Thymus (tissue), 14 donors: ENCODE measurements at places on chromosomes 7 and 10. TPM values are rescaled to one million over a fixed set of nuclear protein-coding genes. Genes with fewer than 3 reads are reported as not detected.

- H3K4me3 ChIP-seq: no peak overlapping the region
- DNase-seq: no peak
- no peaks in the 10 kb centered on the region for H3K27me3 ChIP-seq
- H3K36me3 ChIP-seq: no peaks in the 10 kb centered on the region
Measured at GRCh38 chr10:129541200-129541599, 74.2 kb downstream of the MGMT start.

DNA sequence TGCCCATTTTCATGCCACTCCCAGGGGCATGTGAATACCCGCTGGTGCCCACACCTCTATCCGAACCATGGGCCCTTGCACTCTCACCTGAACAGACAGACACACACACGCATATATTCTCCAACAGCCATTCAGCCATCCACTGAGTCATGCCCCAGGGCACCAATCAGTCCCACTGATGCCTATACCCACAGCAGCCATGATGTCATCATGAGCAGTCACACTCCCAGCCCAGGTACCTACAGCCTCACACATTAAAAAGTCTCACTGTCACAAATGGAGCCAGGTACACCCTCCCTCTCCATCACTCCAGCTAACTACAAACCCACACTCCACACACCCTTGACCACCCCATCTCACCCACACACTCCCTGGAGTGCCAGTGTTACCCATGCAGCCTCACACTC, 12.2 kb downstream of the VSIR start:
- peaks cover 4% of the 10 kb centered on the region for H3K36me3 ChIP-seq
- peaks cover 56% of the 10 kb centered on the region for H3K4me1 ChIP-seq
- no peak overlapping the region for H3K27ac ChIP-seq
- DNase-seq: no peak
- no peaks in the 10 kb centered on the region for H3K27me3 ChIP-seq

DNA sequence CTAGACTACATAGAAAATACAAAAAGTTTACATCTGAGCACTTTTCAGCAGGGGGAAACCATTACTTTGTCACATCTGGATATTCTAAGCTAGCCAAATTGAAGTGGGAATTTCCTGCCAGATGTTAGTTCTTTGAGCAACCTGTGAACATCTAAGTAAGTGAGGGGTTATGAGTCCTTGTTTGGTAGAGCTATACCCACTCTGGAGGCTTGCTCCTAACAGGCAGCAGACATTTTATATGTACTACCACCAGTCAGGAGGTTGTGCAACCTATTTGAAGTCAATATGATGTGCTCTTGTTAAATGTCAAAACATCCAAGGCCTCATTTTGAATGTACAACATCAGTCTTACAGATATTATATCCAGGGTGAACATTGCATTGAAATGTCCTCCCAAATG, 143.3 kb upstream of the KAT6B start:
- no peaks in the 10 kb centered on the region for H3K36me3 ChIP-seq
- H3K27ac ChIP-seq: no peak overlapping the region
- no peak overlapping the region for H3K4me3 ChIP-seq
- DNase-seq: no peak

DNA sequence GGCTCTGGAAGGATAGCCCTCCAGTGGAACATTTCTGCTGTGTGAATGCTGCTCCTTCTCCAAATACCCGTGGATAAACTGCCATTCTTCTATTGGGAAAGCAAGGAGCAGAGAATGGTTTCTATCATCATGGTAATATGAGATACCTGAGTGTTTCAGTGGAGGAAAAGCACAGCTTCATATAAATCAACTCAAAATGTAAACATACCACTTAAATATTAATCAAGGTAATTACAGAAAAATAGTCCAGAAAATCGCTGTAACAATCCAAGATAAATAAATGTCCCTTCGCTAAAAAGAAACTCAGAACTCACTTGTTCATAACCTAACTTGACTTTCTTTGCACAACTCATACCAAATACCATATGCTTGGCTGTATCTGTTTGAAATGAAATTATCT, 635.8 kb downstream of the PARD3 start:
- no peak overlapping the region for H3K4me3 ChIP-seq
- no peak overlapping the region for H3K27ac ChIP-seq
- no peaks in the 10 kb centered on the region for H3K36me3 ChIP-seq
- no peak for DNase-seq
- no peaks in the 10 kb centered on the region for H3K27me3 ChIP-seq

DNA sequence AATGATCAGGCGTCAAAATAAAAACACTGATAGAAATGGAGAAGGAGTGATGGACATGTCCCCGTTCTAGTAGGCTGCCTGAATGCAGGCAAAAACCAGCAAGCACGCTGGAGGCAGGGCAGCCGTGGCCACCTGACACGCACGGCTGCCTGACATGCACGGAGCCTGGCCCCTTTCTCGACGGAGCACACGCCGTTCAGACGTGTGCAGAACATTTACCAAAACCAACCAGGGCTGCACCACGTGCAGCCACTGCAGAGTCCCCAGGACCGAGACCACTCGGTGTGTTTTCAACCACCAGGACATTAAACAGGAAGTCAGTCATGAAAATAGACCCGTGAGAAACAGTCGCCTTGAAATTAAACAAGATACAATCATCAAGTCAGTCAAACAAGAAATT, 61.9 kb upstream of the NKX6-2 start:
- no peak overlapping the region for H3K27ac ChIP-seq
- H3K36me3 ChIP-seq: no peaks in the 10 kb centered on the region
- H3K4me3 ChIP-seq: peak overlapping the region; percentile 46
- no peak for DNase-seq
- peaks cover 21% of the 10 kb centered on the region for H3K4me1 ChIP-seq

DNA sequence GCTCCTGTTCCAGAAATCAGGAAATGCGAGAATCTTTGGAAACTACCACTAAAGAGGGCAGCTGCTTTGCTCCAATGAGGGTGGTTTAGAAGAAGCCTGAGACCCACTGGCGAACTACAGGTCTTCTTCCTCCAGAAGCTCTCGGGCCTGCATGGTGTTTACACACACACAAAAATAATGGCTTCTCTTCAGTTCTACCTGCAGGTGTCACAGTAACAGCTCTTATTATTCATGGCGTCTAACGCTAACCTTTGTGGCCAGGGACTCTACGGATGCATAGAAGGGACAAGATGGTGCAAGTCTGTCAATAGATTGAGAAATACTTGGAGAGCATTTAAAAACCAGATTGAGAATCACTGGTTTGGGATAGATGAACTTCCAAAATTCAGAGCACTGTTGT, 22.4 kb downstream of the GPR141 start:
- no peak for DNase-seq
- no peak overlapping the region for H3K27ac ChIP-seq
- H3K4me3 ChIP-seq: no peak overlapping the region
- H3K4me1 ChIP-seq: no peaks in the 10 kb centered on the region

PPIA gene
- total RNA-seq: 3,565 TPM

ENTPD7 gene
- total RNA-seq: 4.9 TPM

PSD gene
- total RNA-seq: 4.6 TPM

NPFFR1 gene
- 0.05 TPM for total RNA-seq
